ENCODE measurements at places on chromosomes 6 and 20.

DNA sequence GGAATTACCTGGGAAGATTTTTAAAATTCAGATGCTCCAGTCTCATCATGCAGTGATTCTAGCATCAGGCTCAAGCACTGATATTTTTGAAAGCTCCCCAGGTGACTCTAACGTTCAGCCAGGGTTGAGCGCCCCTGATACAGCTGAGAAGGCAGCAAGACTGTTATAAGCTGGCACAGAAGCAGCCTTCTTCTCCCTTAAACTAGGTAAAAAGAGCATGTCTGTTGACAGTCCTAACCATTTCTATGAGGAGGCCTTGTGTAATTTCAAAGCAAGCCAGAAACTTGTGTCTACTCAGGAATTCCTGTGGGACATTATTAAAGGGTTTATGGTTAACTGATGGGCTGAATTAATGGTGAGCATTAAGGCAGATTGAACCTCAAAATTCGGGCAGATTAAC lies 141.9 kb downstream of the PDE7B start:
- no peaks in the 10 kb centered on the region for H3K27me3 ChIP-seq
- no peak for DNase-seq
- H3K4me1 ChIP-seq = no peaks in the 10 kb centered on the region
- H3K27ac ChIP-seq = no peak overlapping the region
- no peak overlapping the region for H3K4me3 ChIP-seq
- no peaks in the 10 kb centered on the region for H3K36me3 ChIP-seq

- H3K36me3 ChIP-seq = no peaks in the 10 kb centered on the region
- H3K4me3 ChIP-seq = no peak overlapping the region
- no peaks in the 10 kb centered on the region for H3K4me1 ChIP-seq
- H3K27ac ChIP-seq = no peak overlapping the region
- H3K27me3 ChIP-seq = no peaks in the 10 kb centered on the region
- DNase-seq = no peak
Observed at GRCh38 chr6:132218059-132218696, 183.1 kb downstream of the MOXD1 start.

DNA sequence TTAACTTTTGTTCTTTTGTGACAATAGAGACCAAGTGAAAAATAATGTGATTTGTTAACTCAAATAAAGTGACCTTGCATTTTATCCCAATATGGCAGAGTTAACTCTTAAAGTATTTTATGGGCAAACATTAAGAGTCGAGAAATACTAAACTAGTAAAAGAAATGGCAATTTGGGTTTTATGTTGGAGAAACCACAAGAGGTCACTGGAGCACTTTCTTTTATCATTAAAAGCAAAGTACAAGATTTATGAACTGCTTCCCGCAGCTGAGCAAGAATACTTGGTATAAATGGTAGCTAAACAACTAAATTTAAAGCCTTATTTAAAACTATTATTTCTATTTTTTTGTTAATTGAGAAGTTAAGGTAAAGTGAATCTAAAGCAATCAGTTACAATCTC lies 33.5 kb upstream of the MCM9 start:
- H3K4me3 ChIP-seq = no peak overlapping the region
- no peaks in the 10 kb centered on the region for H3K4me1 ChIP-seq
- H3K36me3 ChIP-seq = no peaks in the 10 kb centered on the region
- H3K27ac ChIP-seq = no peak overlapping the region
- no peak for DNase-seq
- no peaks in the 10 kb centered on the region for H3K27me3 ChIP-seq

- no peak overlapping the region for H3K4me3 ChIP-seq
- DNase-seq = no peak
- no peaks in the 10 kb centered on the region for H3K27me3 ChIP-seq
- no peak overlapping the region for H3K27ac ChIP-seq
Observed at GRCh38 chr6:118959903-118960302, 24.9 kb upstream of the MCM9 start.
